Nephron progenitor cell (in vitro differentiated cells): ENCODE measurements at places on chromosomes 16 and 17.

GRCh38 chr16:15739950-15740349 is 89.9 kb downstream of the NDE1 start:
- no peak for DNase-seq

GRCh38 chr17:35731917-35732805 is 722 bp downstream of the RASL10B start:
- DNase-seq: peak; percentile 65

- no peak for DNase-seq
These were observed 31.2 kb upstream of the DNAJA2 start for GRCh38 chr16:47004652-47005051.

- DNase-seq: no peak
These were observed 23.1 kb downstream of the PRDM7 start for GRCh38 chr16:90053902-90054500.

DNA sequence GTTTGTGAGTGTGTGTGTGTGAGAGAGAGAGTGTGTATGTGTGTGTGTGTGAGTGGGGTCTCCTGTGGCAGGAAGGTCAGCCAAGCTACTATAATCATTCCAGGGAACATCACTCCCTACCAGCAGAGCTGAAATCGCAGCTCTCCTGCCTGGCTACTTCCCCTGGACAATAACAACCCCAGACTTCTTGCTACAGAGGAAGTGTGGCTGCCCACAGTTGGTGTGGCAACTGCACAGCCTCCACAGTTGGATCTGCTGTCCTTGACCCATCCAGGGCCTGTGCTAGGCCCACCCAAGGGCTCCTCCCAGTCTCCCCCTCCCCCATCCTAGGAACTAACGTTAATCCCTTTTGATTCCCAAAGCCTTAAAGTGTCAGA is 1.5 kb downstream of the SLC13A5 start:
- no peak for DNase-seq

DNA sequence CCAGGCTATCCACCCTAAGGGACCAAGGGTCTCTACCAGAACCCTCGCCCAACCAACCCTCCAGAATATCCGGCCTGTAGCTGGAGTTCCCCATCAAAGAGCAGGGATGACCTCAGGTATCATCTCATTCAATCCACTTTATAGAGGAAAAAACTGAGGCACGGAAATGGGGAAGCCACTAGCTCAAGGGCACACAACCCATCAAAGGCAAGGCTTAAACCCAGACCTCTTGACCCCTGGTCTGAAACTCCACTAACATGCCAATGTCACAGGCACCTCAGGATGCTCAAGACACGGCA is 1.6 kb downstream of the TBC1D10B start:
- no peak for DNase-seq

GRCh38 chr16:19236561-19237209 is 48.8 kb upstream of the CLEC19A start:
- no peak for DNase-seq

- DNase-seq: no peak
These were observed 80.4 kb downstream of the ENGASE start for GRCh38 chr17:79154951-79155585.

DNA sequence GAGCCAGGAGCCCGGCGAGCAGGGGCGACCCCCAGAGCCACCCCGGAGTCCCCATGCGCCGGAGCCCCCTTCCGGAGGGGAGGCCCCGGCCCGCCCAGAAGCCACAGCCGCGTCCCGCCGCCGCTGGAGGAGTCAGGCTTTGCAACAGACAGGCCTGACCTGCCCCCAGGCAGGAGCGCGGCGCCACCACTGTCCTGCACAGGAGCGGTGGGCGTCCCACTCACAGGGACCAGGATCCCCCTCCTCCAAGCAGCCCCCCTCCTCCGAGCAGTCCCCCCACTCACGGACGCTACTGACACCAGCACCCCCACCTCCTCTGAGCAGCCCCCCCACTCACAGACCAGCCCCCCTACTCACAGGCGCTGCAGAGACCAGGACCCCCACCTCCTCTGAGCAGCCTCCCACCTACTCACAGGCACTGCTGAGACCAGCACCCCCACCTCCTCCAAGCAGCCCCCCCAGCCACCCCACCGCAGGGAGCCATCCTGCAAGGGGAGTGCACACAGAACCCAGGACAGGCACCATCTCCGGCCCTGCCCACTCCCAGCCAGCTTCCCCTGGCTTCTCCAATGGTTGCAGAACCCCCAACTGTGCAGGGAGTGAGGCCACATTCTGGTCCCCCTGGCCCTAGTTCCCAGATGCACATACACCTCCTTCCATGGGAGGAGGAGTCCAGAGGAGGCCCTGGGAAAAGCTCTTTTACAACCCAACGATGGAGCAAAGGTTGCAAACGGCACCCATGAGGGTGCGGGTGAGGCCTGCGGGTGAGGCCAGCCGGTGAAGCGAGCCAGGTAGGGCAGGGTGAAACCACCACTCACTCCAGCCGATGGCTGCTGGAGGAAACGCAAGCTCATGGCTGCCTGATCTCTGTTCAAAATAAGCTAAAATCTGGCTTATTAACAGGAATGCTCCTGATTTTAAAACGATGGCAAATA is 69.9 kb downstream of the ABR start:
- DNase-seq: no peak

DNA sequence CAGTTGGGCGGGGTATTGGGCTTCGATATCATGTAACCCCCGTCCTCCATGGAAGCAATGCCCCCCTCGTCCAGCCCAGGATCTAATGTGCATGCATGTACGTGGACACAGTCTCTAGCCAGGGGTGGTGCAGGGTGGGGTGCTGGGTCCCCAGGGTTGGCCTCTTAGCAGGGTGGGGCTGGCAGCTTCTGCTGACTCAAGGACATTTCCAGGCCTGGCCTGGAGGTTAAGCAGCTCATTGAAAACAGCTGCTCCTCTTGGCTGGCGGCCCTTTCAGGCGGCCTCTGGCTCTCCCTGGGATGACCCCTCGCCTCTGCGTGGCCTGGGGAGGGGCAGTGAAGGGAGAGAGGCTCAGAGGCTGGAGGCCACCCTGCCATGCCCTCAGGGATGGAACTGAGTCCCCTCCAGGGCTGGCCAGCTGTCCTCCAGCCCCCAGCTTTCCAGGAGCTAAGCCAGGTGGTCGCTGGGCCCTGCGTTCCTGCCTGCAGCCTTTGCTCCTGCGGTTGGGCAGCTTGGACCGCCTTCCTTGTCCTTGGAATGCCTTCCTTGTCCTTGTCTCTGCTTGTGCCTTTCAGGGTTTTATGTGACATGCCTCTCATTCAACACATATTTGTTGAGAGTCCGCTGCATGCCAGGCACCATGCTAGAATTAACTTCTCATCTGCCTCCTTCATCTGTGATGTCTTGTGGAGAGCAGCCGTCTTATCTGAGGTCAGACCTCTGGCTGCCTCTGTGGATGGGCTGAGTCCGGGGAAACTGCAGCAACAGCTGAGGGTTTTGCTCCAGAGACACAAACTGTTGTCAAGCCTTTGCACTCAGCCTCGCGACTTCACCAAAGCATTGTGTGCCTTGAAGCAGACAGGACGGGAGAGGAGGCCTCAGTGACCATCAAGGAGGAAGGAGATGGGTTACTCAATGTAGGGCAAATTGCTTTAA is 26.6 kb downstream of the MRC2 start:
- DNase-seq: peak; percentile 46

- no peak for DNase-seq
These were observed 8.7 kb upstream of the TMEM88 start for GRCh38 chr17:7846063-7846735.

DNA sequence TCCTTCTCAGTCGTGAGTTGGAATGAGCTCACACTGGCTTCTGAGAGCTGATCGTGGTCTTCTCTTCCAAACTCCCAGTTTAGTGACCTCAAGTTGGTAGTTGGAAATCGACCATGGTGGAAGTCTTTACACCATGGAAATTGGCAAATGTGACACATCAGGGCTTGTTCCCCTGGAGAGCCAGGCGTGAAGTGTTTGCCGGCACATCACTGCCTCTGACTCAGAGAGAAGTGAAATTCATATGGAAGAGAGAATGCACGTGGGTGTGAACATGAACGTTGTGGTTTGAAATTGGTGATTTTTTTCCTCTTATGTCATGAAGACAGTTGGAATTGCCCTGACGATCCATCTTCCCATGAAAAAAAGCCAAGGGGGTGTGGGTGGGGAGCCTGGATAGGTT is 47.4 kb downstream of the AXIN2 start:
- DNase-seq: no peak

DNA sequence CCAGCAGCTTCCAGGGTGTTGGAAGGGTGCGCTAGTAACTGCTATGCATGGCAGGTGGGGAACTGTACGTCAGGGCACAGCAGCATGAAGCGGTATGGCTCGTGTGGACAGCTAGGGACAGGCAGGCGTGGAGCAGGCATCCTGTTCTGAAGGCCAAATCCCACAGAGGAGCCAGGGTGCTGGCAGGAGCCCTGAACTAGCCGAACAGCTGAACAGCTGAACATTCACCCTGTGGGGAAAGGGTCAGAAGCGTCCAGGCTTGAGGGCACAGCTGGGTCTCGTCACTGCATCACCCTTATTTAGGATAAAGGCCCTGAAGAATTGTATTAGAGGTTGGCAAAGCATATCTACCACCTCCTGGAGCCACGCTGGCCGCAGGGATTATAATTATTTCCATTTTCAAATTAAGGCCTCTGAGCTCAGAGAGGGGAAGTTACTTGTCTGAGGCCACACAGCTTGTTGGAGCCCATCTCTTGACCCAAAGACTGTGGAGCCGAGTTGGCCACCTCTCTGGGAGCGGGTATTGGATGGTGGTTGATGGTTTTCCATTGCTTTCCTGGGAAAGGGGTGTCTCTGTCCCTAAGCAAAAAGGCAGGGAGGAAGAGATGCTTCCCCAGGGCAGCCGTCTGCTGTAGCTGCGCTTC is 3.3 kb upstream of the STH start:
- DNase-seq: no peak

DNA sequence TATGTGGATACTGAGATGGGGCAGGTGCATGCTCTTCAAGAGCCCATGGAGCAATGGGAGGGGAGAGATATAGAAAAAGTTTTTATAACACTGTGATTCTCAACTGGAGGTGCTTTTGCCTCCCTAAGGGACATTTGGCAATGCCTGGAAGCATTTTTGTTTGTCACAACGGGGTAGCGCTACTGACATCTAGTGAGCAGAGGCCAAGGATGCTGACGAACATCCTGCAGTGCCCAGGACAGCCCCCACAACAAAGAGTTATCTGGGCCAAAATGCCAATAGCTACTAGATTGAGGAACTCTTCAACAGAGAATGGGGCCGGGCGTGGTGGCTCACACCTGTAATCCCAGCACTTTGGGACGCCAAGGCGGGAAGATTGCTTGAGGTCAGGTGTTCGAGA is 67.2 kb upstream of the CLEC3A start:
- DNase-seq: no peak

GRCh38 chr16:23824909-23825308 is 10.9 kb upstream of the PRKCB start:
- DNase-seq: no peak

DNA sequence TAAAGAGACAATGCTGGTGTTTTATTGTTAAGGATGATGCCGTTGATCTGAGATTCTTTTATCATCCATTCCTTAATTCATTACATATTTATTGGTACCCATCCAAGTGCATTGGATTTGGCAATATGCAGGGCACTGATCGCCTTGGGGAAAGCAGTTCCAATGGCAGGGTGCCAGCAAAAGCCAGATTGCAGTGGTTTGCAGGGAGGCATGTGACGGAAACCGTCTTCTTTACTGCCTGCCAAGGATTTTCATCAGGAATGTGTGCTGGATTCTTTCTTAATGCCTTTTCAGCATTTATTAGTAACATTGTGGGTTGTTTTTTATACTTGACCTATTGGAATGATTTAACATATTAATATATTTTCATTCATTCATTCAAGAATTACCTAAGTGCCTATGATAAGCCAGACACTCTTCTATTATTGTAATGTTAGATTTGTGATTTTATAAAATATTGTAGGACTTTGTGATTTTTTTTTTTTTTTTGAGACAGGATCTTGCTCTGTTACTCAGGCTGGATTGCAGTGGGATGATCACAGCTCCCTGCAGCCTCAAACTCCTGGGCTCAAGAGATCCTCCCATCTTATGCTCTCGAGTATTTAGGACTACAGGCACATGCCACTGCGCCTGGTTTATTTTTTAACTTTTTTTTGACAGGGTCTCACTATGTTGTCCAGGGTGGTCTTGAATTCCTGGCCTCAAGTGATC is 93.4 kb upstream of the TNRC6A start:
- no peak for DNase-seq

DNA sequence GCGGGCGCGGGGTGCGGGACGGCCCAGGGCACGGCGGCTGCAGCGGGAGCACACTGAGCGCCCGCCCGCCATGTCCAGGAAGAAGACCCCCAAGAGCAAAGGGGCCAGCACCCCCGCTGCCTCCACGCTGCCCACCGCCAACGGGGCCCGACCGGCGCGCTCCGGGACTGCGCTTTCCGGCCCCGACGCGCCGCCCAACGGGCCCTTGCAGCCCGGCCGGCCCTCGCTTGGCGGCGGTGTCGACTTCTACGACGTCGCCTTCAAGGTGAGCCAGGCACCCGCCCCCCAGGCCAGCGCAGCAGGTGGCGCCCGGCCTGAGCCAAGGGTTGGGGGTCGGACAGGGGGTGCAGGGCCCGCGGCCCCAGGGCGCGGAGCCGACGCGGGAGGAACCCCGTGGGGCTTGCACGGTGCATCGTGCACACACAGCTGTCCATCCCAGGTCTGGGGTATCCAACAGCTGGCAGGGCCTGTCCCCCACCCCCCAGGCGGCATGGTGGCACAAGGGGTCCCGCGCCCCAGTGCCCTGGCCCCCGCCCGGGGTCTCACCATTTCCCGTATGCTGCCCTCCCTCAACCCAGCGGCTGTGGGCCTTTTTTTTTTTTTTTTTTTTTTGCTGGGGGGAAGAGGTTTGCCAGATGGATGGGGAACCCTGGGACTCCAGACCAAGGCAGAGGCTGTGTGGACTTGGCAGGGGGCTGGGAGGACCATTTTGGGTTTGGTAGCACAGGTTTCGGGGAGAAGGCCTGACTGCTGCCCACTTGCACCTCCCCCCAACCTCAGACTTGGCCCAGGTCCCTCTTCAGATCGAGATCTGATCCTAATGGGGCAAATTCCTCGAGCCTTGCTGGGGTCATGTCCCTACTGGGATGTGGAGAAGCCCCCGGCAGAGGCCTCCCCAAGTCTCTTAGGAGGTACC is 547 bp downstream of the RAB26 start:
- no peak for DNase-seq

DNA sequence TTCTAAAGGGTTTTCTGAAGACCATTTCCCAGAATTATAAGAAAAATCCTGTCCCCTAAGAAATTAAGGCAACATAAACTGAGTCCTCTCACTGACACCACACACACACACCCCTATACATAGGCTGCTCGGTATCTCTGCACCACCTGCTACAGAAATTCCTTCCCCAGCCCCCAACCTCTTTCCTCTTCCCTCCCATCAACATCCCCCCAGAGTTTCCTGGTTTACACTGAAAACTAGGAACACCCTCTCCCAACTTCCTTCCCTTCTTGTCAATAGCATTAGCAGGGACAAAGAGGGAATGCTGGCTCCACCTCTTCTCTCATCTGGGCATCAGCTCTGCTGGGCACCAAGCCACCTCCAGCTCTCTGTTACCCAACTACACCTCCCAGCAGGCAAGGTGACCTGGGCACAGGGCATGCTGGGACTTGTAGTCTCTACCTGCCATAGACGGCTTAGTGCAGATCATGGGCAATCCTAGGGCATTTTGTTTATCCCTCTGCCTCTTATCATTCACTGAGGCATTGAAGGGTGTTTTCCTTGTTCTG is 15.7 kb downstream of the CAVIN1 start:
- DNase-seq: peak; percentile 38
